ENCODE measurements at places on chromosomes 2 and 18. TPM values are rescaled to one million over a fixed set of nuclear protein-coding genes. Genes with fewer than 3 reads are reported as not detected.

The UPP2 gene
- total RNA-seq = not detected

The RPE gene
- total RNA-seq = 100 TPM

The FNDC4 gene
- 1.3 TPM for total RNA-seq

The SP140 gene
- 1.1 TPM for total RNA-seq

The MARCHF4 gene
- 1.3 TPM for total RNA-seq

The HOXD11 gene
- total RNA-seq = 0.49 TPM

The FBXO48 gene
- total RNA-seq = 0.74 TPM

The SEPTIN2 gene
- total RNA-seq = 303 TPM

The TMEM150A gene
- total RNA-seq = 30.4 TPM

The UCN gene
- total RNA-seq = 4.4 TPM

The SLC19A3 gene
- 0.28 TPM for total RNA-seq

The CKAP2L gene
- 27.0 TPM for total RNA-seq

The HOXD10 gene
- total RNA-seq = not detected

The PTCD3 gene
- total RNA-seq = 93.9 TPM

The PEX13 gene
- 24.7 TPM for total RNA-seq

The GREB1 gene
- 0.90 TPM for total RNA-seq

The GKN1 gene
- total RNA-seq = not detected

The VIT gene
- total RNA-seq = 0.77 TPM

The NPHP1 gene
- 7.2 TPM for total RNA-seq

The WDR43 gene
- 86.5 TPM for total RNA-seq

The MYOM1 gene
- total RNA-seq = 0.92 TPM

The GKN2 gene
- not detected for total RNA-seq

The AKAIN1 gene
- total RNA-seq = not detected

The KIAA2012 gene
- total RNA-seq = not detected

The HK2 gene
- 1.7 TPM for total RNA-seq

The GAREM2 gene
- 12.4 TPM for total RNA-seq

The C2orf80 gene
- not detected for total RNA-seq

The SOX11 gene
- total RNA-seq = not detected

The DLGAP1 gene
- total RNA-seq = 1.8 TPM

The SERPINB4 gene
- total RNA-seq = not detected

The SLC4A5 gene
- total RNA-seq = 1.2 TPM

The FAHD2A gene
- 17.2 TPM for total RNA-seq

The POTEJ gene
- not detected for total RNA-seq

The GPR17 gene
- not detected for total RNA-seq

The SEMA4F gene
- total RNA-seq = 13.3 TPM

The ALPP gene
- 7.3 TPM for total RNA-seq

The STARD6 gene
- total RNA-seq = not detected

The MAPK4 gene
- not detected for total RNA-seq

The DARS1 gene
- total RNA-seq = 85.3 TPM

The UGT1A5 gene
- total RNA-seq = not detected

The GAL3ST2 gene
- total RNA-seq = 1.6 TPM

The FZD7 gene
- total RNA-seq = 38.1 TPM

All from Panc1 (cell line).